Stimulated activated CD4-positive, alpha-beta T cell treated with anti-CD3 and anti-CD28 coated beads, Interleukin-2, amount 100 ng/mL, for 48 hours (primary cell): ENCODE measurements at places on chromosomes 1 and 21.

DNA sequence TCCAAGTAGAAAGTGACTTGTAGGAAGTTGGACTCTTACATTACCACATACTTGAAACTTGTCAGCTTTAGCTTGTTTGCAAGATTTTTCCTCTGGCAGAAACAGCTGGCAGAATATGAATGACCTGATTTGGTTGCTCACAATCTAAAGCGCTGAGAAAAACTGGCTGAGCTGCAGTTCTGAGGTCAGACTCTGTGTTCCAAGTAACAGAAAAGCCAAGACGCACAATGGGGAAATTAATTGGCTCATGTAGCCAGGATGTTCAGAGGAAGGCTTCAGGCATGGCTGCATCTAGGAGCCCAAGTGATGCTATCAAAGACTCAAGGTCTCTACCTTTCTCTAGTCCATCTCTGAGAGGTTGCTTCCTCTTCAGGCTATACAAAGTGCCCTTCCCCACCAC, 27.0 kb downstream of the ALPL start:
- DNase-seq: no peak

GRCh38 chr21:40516335-40516734, 330.6 kb downstream of the DSCAM start:
- DNase-seq: no peak

DNA sequence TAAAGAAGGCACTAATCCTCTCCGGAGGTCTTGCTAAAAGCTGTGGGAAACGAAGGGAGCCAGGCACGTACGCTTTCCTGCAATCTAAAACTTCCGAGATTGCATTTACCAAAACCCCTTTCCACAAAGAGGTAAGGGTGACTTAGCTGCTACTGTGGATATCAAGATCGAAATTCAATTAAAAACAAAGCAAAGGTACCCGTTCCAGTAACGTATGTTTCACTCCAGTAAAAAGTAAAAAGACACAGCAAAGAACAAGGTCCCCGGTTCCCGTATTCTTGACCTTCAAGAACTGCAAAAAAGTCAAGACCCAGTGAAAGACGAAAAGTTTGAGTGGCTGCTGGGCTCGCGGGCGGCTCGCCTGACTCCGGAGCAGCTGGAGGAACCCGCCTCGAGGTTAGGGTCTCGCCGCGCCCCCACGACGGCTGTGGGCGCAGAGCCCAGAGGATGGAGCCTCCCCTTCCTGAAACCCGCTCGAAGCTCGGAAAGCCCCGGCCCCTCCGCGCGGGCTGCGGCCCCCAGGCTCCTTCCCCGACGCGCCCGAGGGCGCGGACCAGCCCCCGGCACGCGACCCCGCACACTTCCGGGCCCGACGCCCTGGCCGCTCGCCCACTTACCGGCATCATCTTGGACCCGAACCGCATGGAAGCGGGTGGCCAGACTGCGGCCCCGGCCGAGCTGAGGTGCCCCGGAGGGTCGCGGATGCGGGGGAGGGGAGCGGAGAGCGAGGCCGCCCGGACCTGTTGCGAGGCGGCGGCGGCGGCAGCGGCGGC, 524 bp downstream of the TP53BP2 start:
- DNase-seq: peak; percentile 43

GRCh38 chr1:220291580-220291979, 19.3 kb upstream of the RAB3GAP2 start:
- no peak for DNase-seq

DNA sequence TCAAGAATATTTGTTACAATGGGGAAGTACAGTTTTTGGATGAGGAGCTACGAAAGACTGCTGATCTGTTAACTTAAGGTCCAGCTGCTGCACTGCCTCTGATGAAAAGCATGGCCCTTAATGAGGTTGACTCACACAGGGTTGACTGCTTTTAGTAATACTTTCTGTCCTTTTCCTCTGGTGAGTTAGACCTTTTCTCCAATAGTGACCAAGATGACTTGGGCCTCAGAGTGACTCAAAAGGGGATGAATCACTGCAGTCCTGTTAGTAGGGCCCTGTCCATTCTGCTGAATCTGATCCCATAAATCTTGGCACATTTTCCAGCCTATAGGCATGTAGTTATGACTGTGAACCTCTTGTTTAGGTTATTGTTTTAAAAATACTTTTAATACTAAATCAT, 2.7 kb downstream of the DISP1 start:
- DNase-seq: no peak

DNA sequence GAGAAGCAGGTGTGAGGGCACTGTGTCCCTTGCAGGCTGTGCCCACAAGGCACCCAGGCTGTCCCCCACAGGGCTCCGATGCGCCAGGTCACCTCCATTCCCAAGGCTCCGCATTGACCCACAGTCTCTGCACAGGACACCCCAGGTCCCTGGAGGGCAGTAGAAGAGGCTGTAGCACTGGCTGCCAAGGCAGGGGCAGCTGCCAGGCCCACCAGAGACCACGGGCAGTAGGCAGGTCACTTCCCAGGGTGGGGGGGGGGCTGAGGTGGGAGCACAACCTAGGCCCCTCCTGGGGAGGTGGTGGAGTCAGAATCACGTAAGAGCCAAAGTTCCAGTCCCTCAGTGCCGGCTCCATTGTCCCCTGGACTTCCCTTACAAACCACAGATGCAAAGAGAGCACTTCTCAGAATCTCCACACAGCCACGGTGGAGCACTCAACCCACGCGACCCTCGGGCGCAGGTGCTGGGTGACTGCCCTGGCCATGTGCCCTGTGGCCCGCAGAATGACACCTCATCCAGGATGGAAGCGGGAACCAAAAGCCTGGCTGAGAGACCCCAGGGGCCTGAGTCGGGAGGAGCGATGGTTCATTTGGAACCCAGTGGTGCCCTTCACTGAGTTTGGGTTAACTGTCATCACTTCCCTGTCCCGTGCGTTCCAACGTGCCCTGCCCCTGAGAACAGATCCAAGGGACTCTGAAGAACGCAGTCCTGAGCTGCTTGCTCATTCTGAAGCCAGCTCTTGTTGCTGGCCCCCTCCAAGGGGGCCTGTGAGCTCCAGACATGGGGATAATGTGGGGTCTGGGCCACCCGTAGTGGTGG, 69.7 kb upstream of the PDE9A start:
- no peak for DNase-seq

- DNase-seq: no peak
These were observed 107.2 kb downstream of the PRDM2 start for GRCh38 chr1:13807209-13807608.

DNA sequence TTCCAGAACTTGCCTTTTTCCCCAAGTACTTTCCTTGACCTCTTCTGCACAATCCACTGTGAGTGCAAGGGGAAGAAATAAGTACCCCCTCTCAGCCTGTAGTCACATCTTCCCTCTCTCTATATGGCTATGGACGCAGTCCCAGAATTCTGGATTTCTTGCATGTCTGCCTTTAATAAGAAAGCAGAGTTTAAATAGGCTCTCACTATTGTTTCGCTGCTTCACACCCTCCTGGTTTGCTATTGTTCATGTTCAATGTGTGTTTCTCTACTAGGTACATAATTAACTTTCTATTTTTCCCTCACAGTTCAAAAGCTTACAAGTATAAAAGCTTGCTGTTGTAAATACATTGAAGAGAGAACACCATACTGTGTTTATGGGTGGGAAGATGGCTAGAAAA, 181.5 kb upstream of the C1orf105 start:
- no peak for DNase-seq

DNA sequence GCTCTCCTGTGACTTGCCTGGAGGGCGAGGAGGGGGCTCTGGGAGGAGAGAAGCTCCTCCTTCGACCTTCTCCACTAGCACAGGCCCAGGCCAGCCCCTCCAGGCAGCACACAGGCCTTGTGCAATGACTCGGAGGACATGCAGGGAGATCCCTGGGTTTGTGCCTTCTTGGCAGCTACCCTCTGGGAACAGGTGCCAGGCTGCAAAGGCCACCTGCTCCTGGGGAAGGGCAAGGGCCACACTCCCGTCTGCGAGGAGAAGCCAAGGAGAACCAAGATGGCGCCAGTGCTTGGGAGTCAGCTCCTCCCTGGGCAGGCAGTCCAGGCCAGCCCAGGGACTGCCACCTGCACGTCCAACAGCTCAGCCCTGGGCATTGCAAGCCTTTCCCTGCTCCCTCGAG, 15.3 kb downstream of the CASZ1 start:
- no peak for DNase-seq

DNA sequence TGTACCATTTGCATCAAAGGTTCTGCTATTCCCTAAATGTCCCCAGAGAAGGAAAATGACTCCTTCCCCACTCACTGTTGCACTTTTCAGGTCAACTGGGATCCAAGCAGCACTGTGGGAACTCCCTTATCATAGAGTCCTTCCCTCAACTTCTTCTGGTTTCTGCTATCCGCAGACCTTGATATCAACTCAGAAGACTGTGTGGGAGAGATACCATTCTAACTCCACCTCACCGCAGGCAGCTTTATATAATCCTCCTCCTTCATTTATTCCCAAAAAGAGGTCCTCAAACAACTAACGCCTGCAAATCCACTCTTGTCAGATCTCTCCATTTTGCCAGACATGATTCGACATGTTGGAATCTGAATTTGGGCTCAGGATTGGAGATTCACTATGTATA, 27.3 kb downstream of the LHX9 start:
- DNase-seq: no peak

GRCh38 chr1:12490532-12491142, 127.4 kb downstream of the DHRS3 start:
- no peak for DNase-seq

GRCh38 chr1:10941891-10942541, 70.4 kb upstream of the TARDBP start:
- peak; percentile 76 for DNase-seq
